ENCODE measurements at places on chromosomes 16 and 17.

GRCh38 chr17:15261258-15261801 lies 3.8 kb downstream of the PMP22 start:
- DNase-seq, result peak; percentile 66

DNA sequence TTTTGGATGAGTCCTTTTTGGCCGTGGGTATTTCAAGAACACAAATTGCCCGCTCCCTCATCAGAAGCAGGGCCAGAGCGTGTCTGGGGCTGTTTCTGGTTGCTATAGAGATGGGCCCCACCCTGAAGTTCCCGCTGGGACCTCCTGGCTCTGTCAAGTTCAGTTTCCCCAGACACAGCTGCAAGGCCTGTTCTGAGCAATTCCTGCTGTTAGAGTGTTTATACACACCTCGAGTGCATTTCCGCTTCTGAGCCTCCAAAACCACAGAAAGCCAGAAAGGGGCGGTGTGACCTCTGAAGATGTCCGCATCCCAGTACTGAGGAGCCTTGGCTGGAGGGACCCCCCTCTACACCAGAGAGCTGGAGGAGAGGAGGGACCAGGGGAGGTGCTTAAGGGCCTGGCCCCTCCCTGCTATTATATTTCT lies 9.3 kb upstream of the WBP2 start:
- peak; percentile 67 for DNase-seq

DNA sequence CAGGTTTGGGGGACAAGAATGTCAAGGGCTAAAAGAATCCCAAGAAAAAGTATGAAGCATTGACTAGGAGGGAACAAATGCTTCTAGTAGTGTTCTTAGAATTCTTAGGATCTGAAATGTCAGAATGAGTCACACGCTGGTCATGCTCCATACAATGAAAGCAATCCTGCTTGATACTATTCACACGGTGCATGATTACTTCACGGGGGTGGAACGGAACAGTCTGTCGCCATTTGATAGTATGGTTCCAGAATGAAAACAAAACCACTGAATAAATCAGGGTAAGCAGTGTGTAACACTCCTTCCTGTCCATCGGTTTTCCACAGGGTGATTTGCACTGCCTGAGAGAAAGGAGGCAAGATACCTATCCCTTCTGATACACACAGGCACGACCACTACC lies 22.9 kb upstream of the YWHAE start:
- no peak for DNase-seq

DNA sequence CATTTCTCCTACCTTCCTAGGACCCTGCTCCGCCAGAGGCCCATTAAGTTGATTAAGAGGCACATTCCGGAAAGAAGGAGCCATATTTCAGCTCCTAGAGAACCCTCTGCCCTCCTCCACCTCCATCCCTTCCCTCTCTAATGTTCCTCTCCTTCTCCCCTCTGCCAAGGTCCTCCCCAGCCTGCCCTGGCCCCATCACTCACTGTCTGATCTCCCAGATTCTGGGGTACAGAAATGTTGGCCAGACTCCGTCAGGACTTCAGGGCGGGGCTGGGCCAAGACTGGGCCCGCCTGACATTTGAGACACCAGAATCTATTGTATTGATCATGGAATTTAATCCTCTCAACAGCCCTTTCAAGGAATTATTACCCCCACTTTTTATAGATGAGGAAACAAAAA lies 136.1 kb downstream of the TMEM132E start:
- DNase-seq, result no peak

DNA sequence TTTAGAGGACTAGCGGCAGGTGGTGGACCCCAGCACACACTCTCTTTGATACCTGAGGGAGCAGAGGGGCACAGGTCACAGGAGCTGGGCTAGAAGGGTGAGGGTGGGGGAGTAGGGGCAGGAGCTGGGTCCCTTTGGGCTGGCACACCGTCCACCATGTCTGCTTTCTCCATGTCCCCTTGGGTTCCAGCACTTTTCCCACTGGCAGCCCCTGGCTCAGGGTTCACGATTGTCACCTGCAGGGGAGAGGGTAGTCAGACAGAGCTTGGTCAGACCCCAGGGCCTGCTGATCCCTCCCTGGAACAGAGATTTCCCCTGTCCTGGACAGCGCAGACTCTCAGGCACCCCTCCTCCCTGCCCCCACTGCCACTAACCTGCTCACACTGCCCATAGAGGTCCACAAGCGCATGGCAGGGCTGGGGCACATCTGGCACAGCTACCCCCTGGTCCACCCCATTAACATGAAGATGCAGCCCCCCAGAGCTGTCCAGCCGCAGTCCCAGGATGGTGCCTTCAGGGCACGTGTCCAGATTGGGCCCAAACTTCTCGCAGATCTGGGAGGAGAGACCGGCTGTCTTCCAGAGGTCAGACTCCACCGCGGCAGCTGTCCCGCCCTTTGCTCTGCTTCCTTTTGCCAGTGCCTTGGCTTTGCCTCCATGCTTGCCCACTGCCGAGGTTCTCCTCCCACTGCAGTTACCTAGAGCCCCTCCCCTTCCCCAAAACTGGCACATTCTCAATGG lies 3.1 kb upstream of the GPS2 start:
- DNase-seq, result no peak

GRCh38 chr17:48181653-48182052 lies 74.1 kb downstream of the SNX11 start:
- DNase-seq, result no peak

- DNase-seq, result no peak
Observed at GRCh38 chr17:57984261-57984890, 3.7 kb downstream of the VEZF1 start.

- DNase-seq, result no peak
Observed at GRCh38 chr16:31149894-31150890, at the start of gene PRSS36. TSS of gene PRSS36 (minus strand) at chr16:31150066. CDS start at chr16:31150035, 31 bp downstream.

GRCh38 chr17:61335845-61336655 lies 63.6 kb upstream of the TBX2 start:
- no peak for DNase-seq

GRCh38 chr16:23353440-23353839 lies 51.3 kb downstream of the SCNN1B start:
- DNase-seq, result no peak

DNA sequence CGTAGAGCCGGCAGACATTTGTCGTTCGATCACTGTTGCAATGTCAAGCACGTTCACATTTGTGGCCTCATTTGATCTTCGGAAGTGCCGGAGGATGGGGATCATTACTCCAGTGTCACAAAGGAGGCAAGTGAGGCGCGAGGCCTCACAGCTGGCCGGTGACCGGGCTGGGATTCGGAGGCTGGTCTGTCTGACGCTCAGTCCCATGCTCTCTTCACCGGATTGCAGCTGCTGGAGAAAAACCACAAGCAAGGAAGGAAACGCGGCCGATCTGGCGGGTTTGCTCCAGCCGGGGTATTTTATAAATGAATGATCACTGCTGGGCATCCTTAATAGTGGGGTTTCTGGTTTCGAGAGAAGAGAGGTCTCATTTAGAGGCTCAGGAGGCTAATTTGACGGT lies 127.8 kb downstream of the OR1D5 start:
- no peak for DNase-seq

DNA sequence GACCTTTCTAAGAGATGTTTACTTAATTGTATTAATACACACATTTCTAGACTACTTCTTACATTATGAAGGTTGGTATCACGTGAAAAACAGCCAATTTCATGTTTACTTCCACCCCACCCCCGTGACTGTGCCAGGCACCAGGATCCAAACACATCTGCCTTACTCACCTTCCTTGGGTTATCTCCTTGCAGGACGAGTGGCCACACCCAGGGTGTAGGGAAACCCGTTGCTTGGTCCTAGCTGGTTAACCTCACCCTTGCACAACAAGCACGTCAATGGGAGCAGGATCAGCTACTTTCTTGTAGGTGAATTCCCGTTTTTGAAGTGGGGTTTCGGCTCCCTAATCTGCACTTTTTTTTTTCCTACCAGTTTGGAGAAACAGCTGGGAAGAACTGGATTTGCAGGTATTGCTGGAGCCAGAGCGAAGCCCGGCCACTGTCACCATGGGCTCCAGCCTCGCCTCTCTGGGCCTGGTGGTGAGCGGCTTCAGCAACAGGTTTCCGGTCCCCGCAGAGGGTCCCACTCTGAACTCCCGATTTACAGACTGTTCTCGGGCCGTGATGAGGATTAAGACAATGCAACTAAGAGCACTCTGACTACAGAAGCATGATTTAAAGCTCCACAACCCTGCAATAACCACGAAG lies 2.1 kb upstream of the UBB start:
- DNase-seq, result no peak

- DNase-seq, result no peak
Observed at GRCh38 chr16:86026171-86026910, 127.4 kb downstream of the IRF8 start.

DNA sequence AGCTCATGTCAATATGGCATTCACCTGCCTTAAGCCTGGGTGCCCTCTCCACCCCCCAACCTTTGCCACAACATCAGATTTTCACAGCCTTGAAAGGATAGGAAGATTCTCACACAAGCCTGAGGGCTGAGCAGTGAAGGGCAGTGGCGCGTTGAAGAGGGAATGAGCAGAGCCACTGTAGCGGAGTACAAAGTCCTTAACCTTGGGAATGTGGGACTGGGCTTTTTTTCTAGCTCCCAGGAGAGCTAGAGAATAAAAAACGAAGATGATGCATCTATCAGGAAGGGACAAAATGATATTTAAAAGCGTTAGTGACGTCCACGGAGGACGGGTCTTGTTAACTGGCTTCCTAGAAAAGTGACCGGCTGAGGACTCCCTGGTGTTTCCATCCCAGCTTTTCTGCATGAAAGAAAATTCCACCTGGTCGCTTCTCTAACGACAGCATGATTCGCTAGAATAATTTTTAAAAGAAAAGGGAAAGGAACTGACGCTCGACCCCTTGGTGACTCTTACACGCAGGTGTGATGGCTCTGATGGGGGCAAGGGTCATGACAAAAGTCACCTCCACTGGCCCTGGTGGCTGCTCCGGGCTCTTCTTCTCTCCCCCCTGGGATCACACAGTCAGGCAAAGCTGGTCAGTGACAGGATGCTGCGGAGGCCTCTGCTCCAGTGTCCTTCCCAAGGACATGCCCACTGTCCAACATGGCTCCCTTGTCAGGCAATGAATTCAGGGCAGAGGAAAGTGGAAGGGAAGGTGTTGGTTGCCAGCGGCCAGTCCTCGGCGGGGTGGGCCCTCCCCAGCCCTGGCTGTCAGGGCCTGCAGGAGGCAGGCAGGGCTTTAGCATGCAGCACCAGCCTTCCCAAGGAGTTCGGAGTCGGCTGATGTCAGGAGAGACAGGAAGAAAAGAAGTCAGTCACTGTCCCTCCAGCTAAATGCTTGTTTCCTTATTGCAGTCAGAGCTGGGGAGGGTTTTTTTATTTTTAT lies 58.4 kb upstream of the IRX3 start:
- DNase-seq, result no peak

DNA sequence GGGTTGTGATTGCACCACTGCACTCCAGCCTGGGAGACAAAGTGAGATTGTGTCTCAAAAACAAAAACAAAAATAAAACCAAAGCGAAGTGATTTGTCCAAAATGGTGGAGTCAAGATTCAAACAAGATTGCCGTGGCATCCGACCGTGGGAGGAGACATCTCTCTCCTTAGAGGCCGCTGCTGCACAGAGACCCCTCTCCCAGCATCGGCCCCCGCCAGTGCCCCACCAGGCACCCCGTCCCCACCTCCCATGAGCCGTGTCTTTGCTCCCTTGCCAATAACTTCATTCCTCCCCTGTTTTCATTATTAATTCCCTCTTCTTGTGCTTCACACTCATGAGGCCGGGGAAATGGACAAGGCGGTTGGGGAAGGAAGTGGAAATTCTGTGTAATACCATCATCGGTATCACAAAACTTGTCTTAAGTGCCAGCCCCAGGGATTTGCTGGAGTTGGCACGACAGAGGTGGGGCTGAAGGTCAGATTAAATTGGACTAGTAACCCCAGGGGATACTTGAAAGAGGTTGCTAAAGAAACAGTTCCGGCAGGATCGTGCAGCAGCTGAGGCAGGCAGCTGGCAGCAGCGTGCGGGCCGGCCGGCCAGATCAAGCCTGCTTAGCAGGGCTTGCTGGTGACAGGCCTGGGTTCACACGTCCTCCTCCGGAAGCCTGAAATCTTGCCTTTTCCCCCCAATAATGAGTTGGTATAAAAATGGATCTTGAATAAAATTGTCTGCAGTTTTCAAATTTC lies 66.8 kb downstream of the RTN4RL1 start:
- no peak for DNase-seq

DNA sequence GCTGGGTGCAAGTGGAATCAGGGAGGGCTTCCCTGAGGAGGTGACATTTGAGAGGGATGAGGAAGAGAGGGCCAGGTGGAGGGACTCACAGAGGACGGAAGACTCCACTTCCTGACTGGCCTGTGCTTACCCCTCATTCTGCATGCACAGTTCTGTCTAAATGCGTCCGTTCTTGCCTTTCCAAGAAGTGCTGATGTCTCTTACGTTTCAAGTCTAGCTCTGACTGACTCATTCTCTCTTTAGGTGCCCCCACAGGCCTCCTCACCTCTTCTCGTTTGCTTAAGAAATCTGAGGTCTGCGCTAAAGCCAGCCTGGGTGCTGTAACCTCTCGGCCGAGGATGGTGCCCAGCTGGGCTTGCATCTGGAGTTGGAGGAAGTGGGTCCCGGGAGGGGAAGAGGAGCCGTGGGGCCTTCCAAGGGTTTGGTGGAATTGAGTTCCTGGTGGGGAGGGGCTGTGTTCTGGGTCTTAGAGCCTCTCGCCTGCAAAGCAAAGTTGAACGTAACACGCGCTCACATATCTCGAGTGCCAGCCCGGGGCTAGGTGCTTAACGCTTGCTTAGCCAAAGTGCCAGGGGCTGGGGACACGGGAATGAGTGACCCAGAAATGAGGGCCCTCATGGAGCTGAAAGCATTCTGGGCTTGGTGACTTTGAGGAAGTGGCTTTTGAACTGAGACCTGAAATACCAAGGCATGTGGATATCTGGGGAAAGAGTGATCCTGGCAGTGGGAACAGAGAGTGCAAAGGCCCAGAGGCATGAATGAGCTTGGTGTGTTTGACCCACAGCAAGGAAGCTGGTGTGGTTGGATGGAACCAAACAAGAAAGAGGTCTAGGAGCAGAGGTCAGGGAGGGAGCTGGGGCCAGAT lies 4.8 kb downstream of the IL4R start:
- DNase-seq, result peak; percentile 45

- no peak for DNase-seq
Observed at GRCh38 chr17:78558989-78559388, 18.2 kb downstream of the DNAH17 start.

DNA sequence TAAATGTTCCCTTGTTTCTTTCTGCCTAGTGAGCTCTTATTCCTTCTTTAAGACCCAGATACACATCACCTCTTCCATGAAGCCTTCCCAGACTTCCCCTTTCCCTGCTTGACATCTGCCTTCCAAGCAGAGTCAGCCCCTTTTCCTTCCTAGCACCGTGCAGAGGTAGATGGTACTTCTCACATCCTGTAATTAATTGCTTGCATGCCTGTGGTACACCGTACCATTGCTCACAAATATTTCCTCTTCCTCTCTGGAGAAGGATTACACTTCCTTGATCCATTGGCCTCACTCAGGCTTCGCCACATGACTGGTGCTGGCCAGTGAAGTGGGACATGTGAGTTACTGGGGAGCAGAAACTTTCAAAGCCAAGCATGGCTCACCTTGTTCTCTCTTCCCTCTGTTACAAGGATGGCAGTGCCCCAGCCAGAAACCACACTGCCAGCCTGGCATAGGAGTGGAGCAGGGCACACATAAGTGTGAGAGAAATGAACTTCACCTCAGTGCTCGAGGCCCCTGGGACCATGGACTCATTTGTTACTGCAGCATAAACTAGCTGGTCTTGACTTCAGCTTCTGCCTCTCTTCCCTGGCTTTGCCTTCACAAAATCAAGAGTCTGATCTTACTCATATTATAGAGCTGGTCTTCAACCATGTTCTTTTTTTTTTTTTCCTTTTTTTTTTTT lies 44.0 kb downstream of the SOST start:
- DNase-seq, result no peak

GRCh38 chr16:49658531-49658930 lies 197.4 kb downstream of the ZNF423 start:
- no peak for DNase-seq
